Nephron progenitor cell (in vitro differentiated cells): ENCODE measurements at places on chromosomes 4 and X.

- DNase-seq: no peak
Measured at GRCh38 chrX:119218198-119218597, 17.9 kb upstream of the PGRMC1 start.

GRCh38 chr4:55747793-55748192, 71.8 kb upstream of the EXOC1L start:
- DNase-seq: no peak

DNA sequence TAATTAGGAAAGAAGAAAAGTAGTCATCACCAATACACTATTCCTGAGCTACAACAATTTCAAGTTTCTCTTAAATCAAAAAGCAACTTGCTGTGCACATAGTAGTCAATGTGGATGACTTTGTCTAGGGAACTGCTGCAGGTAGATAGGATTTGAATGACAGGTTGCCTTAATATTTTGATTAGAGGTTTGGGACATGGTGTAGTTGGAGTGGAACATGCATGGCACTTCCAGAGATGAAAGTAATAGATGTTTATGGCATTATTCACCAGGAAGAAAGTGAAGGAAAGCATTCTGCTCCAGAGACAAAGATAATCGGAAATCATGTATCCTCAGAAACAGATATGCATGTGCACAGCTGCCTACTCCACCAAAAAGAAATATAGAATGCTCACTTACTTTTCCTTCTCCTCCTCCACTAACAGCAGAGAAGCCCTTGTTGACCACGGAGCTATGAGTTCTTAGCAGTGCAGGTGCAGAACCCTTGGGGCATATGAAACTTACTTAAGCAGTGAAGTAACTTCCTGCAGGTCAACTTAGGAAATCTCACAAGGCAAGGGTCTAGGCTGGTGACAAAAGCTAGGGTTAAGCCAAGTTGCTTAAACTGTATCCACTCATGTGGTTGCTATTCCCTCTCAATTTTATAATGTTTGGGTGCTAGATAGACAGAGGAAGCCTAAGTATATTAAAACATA, 390.8 kb downstream of the HNRNPD start:
- DNase-seq: no peak

GRCh38 chr4:86302830-86303229, 57.0 kb downstream of the MAPK10 start:
- no peak for DNase-seq

DNA sequence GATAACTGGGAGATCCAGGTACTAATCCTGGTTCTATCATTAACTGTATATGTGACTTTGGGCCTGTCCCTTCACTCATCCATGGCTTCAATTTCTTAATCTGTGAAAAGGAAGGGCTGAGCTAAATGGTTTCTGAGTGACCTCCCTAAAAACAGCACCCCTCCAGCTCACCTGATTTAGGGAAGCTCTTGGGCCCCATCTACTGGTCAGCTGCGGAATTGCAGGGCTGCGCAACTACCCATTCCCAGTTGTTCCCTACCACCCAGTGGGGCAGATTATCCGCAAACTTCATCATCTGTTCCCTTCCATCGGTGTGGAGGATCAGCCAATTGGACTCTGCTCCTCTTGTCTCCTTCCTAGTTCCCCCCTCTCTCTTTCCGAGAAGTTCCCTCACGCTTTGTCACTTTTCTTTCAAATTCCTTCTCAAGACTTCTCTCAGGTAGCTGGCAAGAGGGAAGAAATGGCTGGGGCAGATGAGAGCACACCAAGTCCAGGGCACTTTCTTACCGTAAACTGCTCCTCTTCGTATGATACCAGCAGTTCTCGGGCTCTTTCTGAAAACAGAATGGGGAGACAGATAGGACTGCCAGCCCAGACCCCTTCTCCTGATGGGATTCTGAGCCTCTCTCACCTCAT, 5.8 kb downstream of the LAS1L start:
- peak; percentile 69 for DNase-seq

DNA sequence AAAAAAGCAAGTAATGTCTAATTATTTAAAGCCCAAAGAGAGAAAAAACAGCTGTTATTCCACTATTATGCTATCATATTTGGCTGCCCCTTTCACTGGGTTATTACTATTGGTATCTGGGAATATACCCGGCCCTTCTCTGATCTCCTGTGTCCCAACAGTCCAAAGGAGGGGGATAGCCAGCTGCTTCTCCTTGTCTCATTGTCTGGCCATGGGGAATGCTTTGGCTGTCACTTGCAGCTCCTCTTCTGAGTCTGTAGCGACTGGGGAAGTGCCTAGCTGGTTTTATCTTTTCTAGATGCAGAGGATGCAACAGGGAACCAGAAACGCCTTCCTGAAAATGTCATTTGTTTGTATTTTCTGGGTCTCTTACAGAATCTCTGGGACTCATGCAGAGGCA, 33.9 kb downstream of the MGARP start:
- DNase-seq: no peak

DNA sequence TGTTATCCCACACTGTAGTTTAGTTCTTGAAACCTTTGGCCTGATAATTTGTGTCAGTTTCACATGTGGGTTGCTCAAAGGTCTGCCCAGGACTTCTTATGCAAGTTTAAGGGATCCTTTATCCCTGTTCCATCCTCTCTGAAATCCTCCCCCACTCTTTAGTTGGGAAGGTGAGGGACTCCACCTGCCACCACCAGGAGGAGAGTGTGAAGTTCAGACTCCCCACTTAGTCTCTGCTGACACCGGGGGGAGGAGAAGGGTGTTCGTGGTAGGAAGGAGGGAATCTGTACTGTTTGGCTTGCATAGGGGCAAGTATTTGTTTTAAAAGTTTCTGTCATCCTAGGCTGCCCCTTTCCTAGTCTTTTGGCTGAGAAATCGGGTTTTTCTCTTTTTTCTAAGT, 211.8 kb downstream of the PPP4R3C start:
- DNase-seq: no peak

GRCh38 chr4:56426273-56426672, 9.1 kb downstream of the PPAT start:
- no peak for DNase-seq

DNA sequence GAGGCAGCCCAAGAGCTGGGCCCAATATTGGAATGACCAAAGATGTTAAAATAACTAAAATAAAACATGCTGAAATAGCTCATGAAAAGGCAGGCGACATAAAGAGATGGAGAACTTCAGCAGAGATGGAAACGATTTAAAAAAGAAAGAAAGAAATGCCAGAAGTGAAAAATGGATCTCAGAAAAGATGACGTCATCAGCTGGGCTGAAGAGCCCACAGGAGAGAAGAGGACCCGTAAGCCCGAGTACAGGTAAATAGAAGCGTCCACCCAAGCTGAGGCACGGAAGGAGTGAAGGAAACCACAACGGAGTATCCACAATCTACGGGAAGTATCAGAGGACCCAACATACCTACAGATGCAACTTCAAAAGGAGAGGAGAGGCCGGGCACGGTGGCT, 112.8 kb downstream of the AFAP1 start:
- no peak for DNase-seq
